K562 (cell line): ENCODE measurements at places on chromosomes 6 and 20. TPM values are rescaled to one million over a fixed set of nuclear protein-coding genes. Genes with fewer than 3 reads are reported as not detected.

- DNase-seq: no peak
- H3K4me1 ChIP-seq: peaks cover 3% of the 10 kb centered on the region; the same call in 1 of the 3 replicates
- no peak overlapping the region for H3K27ac ChIP-seq
- no peak overlapping the region for H3K4me3 ChIP-seq
Measured at GRCh38 chr6:111824608-111825337, 48.5 kb downstream of the FYN start.

- no peaks in the 10 kb centered on the region for H3K36me3 ChIP-seq
- no peak overlapping the region for H3K4me3 ChIP-seq
- no peaks in the 10 kb centered on the region for H3K27me3 ChIP-seq
- no peak overlapping the region for H3K27ac ChIP-seq
- H3K4me1 ChIP-seq: no peaks in the 10 kb centered on the region
- no peak for DNase-seq
Measured at GRCh38 chr20:20317195-20317594, 50.7 kb upstream of the INSM1 start.

AK9 gene
- polyA plus RNA-seq: 0.60 and 2.2 TPM in 2 replicates

PLA2G7 gene
- not detected in 2 replicates for polyA plus RNA-seq

DNA sequence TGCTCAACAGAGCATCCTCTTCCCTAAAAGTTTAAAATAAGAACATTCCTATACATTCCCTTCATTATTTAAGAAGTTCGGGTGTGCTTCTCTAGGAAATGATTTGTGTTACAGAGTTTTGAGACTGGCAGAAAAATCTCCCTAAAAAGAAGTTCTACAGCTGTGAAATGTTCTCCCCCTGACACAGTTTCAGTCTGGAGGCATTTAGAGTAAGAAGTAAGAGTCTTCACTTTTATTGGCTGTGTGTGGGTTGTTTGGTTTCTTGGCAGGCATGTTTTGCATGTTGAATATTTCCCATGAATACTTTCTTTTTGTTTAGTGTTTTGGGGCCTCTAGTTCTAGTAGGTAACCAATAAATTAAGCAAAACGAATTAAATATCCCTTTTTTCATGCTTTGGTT, 195.9 kb downstream of the TENT5A start:
- H3K27ac ChIP-seq: no peak overlapping the region
- no peaks in the 10 kb centered on the region for H3K36me3 ChIP-seq
- no peak for DNase-seq
- no peaks in the 10 kb centered on the region for H3K4me1 ChIP-seq

BACH2 gene
- polyA plus RNA-seq: 0.61 and 0.65 TPM in 2 replicates

GRCh38 chr6:159959165-159959975, 9.5 kb upstream of the IGF2R start:
- no peaks in the 10 kb centered on the region for H3K27me3 ChIP-seq
- H3K27ac ChIP-seq: peak overlapping the region; percentile 13; the same call in 1 of the 3 replicates
- peaks cover 10% of the 10 kb centered on the region for H3K4me1 ChIP-seq
- no peak overlapping the region for H3K4me3 ChIP-seq

- no peak overlapping the region; the same call in 2 of the 3 replicates for H3K27ac ChIP-seq
- H3K4me3 ChIP-seq: no peak overlapping the region
Measured at GRCh38 chr20:32546918-32547752, 38.0 kb downstream of the NOL4L start.

HLA-DMB gene
- 0.03 TPM in 1 of 2 replicates, not detected in the other for polyA plus RNA-seq

DNA sequence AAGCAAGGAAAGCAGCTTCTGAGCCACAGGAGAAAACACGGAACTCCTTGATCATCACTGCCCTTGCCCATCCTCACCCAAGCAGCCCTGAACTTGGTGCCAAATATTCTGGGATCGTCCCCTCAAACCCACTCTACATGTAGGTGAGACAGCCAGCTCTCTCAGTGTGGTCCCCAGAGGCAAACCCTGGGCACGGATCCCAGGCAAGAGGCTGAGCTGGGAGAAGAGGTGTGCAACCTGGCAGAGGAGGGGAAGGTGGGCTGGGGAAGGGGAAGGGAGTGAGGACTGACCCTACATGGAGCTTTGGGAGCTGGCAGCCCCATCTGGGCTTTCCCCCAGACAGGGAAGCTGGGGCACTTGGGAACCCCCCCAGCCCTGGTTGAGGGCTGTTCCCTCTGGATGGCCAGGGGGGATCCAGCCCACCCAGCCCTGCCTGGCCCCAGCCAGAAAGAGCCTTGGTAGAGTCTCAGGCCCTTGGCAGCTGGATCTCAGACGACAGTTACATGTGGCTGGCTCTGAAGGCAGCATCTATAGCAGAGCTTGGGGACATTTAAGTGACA, 186.2 kb upstream of the CST7 start:
- DNase-seq: no peak
- no peaks in the 10 kb centered on the region for H3K36me3 ChIP-seq
- no peaks in the 10 kb centered on the region; the same call in 1 of the 2 replicates for H3K27me3 ChIP-seq
- H3K4me1 ChIP-seq: no peaks in the 10 kb centered on the region

DNA sequence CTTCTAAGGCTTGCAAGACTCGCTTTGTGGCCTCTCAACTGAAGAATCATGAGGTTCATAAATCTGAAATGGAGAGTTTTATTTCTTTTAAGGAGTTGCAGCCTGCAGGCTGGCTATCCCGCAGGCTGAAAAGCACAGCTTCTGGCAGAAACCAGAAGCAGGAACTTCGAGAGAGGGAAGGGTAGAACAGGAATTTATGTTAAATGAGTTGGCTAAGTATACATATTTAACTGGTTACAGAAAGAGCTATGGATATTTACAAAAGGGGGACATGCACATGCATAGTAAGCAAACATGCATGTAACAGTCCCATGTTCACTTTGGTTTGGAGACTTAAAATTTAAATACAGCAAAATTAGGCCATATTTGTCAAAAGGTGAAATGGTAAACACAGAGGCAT, 787.0 kb downstream of the TFAP2A start:
- no peak overlapping the region for H3K27ac ChIP-seq
- H3K27me3 ChIP-seq: no peaks in the 10 kb centered on the region
- no peak overlapping the region for H3K4me3 ChIP-seq
- no peak for DNase-seq
- no peaks in the 10 kb centered on the region for H3K4me1 ChIP-seq

GRCh38 chr6:43383021-43383667, 13.7 kb upstream of the ZNF318 start:
- no peak for DNase-seq
- no peaks in the 10 kb centered on the region; the same call in 1 of the 3 replicates for H3K4me1 ChIP-seq
- no peak overlapping the region for H3K4me3 ChIP-seq
- no peak overlapping the region for H3K27ac ChIP-seq

HSPA1L gene
- polyA plus RNA-seq: 1.3 and 1.7 TPM in 2 replicates

PI16 gene
- 0.54 TPM in 1 of 2 replicates, not detected in the other for polyA plus RNA-seq

- H3K4me3 ChIP-seq: no peak overlapping the region
- H3K36me3 ChIP-seq: no peaks in the 10 kb centered on the region
- H3K27me3 ChIP-seq: peaks cover 24% of the 10 kb centered on the region
- DNase-seq: no peak
- H3K27ac ChIP-seq: no peak overlapping the region
Measured at GRCh38 chr6:167505199-167505598, 180.3 kb downstream of the TTLL2 start.

MKKS gene
- 13.5 and 14.8 TPM in 2 replicates for polyA plus RNA-seq

DNA sequence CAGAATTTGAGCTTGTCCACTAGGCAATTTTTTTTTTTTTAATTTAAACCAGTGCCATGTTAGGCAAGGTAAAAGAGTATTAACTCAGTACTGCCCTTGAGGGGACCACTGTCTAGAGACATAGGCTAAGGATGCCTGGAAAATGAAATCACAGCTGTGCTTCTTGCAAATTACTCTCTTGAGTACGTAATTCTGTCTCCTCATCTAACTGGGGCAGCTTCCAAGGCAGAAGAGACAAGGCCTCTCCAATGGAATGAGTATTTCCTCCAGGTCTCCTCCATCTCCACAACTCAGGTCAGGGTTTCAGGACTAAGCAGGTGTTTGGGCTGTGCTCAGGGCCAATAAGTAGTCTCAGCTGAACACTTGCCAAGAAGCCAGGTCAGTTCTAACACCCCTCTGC, 33.8 kb upstream of the MRPS10 start:
- H3K4me1 ChIP-seq: no peaks in the 10 kb centered on the region; the same call in 2 of the 3 replicates
- H3K27ac ChIP-seq: no peak overlapping the region
- H3K36me3 ChIP-seq: no peaks in the 10 kb centered on the region
- no peak for DNase-seq

DNA sequence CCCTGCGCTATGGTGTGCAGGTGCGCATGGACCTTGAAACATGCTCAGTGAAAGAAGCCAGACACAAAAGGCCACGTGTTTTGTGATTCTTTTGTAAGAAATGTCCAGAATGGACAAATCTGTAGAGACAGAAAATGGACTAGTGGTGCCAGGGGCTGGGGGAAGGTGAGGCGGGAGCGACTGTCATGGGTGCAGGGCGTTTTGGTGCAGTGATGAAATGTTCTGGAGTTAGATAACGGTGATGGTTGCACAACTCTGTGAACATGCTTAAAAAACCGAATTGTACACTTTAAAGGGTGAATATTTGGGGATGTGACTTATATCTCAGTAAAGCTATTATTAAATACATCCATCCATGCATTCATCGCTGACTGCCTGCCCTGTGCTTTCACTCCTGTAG, 31.7 kb upstream of the NTSR1 start:
- DNase-seq: no peak
- peaks cover 64% of the 10 kb centered on the region for H3K27me3 ChIP-seq
- no peak overlapping the region for H3K27ac ChIP-seq
- H3K4me1 ChIP-seq: peaks cover 10% of the 10 kb centered on the region; the same call in 1 of the 2 replicates
- H3K36me3 ChIP-seq: no peaks in the 10 kb centered on the region; the same call in 2 of the 3 replicates
